ENCODE measurements at places on chromosomes 12 and 14.

DNA sequence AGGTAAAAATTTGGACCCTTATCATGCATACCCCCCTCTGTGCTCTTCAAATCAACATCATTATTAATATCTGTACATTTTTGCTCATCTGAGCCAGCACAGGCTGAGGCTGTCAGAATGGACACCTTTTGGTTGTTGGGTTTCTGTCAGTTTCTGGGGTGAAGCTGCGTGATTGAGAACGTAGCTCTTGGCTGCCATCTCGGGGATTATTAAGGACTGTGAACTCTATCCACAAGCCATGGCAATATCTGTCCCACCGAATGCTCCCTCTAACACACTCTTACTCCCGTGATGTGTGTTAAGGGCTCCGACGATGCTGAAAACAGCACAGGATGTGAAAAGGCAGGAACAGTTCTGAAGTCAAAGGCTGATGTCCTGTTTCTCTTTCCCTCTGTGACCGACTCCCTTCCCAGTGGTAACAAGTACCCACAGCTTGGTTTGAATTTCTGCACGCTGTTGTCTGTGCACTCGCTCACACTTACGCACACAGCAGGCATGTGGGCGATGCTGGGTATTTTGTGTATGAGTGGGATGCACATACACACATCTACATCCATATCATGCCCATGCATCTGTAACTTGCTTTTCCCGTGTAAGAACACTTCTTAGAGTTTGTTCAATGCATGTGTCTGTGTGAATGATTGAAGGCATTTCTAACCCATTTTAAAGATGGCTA is 405.6 kb downstream of the TMEM121 start:
- DNase-seq: no peak

DNA sequence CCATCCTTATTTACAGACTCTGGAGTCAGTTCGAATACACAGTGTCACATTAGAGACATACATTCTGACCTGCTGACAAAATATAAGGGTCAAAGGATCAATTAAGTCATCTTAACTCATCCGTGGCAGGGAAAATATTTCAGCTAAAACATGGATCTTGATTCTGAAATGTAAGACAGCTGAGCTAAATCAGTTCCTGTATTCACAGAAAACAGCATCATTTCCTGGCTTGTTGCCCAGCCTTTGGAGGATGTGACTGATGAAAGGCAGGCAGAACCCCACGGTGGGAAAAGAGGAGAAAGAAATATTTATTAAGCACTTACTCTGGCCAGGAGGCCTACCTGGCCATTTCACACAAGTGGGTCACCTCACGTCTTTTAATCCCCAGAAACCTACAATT is 101.9 kb downstream of the GAS2L3 start:
- DNase-seq: no peak

DNA sequence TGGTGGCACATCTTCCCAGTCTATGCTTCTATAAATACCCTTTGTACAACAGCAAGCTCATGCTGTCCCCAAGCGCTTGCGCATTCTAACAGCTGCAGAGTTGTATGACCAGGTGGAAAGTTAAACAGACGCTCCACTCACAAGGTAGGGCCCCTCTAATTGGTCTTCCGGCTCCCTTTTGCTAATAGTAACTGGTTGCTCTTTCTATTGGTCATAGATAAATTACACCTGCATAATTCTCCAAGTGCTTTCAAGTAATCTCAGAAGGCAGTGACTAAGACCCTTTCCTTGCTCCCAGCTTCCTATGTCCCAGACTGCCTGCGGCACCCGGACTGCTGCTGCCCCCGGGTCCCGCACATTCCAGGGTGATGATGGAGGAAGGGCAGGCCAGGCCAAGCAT is 6.1 kb upstream of the TSPAN9 start:
- no peak for DNase-seq

- no peak for DNase-seq
These were observed 293.2 kb downstream of the FOXN3 start for GRCh38 chr14:89123851-89124250.

- DNase-seq: no peak
These were observed 383.2 kb upstream of the ATP2B1 start for GRCh38 chr12:90091809-90092208.

DNA sequence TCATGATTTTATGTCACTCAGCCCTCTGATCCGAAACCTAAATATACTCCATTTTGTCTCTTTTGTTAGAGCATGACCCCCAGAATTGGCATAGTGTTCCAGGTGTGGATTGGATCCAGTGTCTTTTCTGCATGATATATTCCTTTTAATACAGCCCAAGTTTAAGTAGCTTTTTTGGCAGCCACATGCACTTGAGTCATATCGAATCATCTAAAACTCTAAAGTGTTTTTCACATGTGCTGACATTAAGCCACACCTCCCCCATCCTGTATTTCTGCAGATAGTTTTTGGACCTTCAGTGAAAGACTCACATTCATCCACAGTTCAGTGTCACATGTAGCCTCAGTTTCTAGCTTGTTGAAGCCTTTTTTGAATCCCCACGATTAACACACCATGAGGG is 30.6 kb downstream of the BORCS5 start:
- DNase-seq: no peak

DNA sequence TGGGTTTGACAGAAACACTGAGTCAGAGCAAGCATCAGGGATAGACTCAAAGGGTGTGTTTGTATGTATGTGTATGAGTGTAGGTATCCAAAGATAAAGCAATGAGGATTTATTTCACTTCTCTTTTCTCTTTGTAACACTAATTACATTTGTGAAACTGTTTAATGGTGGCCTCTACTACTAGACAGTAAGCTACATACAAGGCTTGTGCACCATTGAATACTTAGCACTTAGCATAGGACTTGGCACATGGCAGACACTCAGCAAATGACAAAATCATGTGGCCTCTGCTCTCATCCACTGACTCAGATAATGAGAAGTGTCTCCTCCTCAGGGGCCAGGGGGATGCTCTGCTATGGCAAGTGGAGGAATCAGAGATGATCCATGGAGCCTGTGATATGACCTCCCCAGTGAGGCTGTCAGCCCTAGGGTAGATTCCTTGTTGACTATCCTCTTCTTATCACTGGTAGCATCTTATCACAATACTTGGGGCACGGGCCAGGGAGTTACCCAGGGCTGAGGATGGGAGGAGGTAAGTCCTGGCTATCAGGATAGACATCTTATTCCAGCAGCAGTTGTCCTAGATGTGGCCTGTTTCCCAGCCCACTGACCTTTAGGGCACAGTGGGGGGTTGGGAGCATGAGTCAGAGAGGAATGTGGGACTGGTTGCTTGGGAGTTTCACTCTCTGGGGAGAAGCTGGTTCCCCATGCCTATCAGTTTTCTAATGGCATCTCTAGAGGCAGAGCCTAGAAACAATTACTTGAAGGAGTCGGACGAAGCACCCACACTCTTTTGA is 71.2 kb upstream of the HOXC13 start:
- no peak for DNase-seq

DNA sequence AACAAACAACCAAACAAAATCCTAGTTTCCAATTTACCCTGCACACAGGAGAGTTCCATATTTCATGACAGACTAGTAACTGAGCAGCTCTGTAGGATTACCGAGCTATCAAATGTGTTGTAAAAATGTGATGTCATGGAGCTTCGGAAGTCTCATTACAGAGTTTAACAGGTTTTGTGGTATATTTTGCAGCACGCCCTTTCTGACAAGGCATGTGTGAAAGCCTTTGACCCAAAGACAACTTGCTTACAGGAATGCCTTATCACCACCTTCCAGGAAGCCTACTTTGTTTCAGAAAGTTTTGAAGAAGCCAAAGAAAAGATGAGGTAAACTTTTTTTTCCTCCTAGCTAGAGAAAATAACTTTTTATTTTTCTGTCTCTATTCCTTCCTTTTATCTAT is 92.4 kb downstream of the TPH2 start:
- no peak for DNase-seq

DNA sequence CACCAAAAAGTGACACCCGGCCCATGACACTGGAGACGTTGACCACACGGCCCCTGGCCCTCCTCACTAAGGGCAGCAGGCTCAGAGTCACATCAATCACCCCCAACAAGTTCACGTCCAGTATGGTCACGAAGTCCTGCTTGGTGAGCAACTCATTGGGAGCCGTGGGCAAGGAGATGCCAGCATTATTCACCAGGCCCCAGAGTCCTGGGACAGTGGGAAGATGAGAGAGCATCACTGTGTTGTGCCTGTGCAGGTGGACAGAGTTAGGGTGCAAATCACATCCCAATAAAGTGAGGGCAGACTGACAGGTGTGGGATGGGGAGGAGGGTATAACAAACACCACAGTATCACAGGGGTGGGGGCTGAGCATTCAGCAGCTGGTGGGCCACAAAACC is 2.5 kb downstream of the RDH16 start:
- no peak for DNase-seq

DNA sequence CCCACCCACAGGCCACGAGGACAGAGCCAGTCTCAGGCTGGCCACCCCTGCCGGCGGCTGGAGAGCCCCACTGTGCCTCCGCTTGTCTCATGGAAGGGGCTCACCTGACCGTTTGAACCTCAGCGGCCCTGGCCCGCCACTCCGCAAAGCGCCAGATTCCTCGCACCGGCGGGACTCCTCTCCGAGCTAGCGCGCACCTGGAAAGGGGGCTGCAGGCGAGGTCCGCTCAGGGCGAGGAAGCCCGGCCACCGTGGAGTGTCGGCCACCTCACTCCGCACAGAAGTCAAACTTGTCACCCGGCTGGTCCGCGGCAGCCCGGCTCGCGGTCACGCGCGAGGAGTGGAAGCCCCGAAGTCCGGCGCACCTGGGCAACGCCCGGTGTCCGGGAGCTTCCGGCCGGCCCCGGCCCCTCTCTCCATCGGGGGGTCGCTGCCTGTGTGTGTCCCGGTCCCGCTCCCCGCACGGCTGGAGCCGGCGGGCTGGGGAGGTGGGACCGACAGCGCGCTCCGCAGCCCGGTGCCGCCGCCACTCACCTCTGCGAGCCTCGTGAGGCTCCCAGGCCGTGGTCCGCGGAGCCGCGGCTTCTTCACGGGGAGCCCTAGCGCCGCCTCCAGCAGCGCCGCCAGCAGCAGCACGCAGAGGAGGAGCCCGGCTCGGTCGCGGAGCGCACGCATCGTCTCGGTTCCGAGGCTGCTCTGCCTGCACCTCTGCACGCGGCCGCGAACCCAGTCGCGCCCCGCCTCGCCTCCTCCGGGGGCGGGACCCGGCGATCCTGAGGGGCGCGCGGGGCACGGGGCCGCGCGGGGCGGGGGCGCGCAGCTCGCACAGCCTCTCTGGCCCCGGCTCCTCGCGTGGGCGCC is at the start of gene ISM2:
Gene ISM2 (minus strand): TSS at position 697 of the 860 bp plus-strand sequence. CDS start 23 bp downstream, at position 674.
- DNase-seq: no peak

GRCh38 chr14:71321574-71322315 is 414.5 kb downstream of the PCNX1 start:
- no peak for DNase-seq

All from suprapubic skin (tissue), 4 donors.